ENCODE measurements at places on chromosomes 3 and 15. TPM values are rescaled to one million over a fixed set of nuclear protein-coding genes. Genes with fewer than 3 reads are reported as not detected.

CCR5 gene
- total RNA-seq, result 1.2 TPM

DNA sequence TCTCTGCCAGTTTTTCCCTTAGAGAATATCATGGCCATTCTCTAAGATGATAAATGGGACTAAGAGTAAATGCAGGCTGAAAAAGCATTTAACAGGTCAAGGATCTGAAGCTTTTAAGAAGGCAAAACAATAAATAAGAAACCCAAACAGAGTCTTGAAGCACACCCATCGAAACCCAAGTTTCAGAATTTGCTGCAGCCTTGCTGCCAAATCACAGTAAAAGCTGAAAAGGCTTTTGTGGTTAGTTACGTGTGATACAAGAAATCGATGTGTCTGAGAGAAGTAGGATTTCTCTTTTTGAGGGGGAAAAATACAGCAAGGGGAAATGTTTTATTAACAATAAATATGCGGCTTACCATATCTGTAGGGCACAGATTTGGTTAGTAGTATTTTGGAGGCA, 92.0 kb downstream of the IGF1R start:
- DNase-seq, result no peak

STAC gene
- 1.7 TPM for total RNA-seq

IL5RA gene
- 0.85 TPM for total RNA-seq

GMNC gene
- total RNA-seq, result 0.05 TPM

GRCh38 chr3:64199932-64200331, 25.3 kb downstream of the PRICKLE2 start:
- no peak for DNase-seq

GRCh38 chr3:12574661-12575060, 17.8 kb downstream of the MKRN2 start:
- DNase-seq, result no peak

- DNase-seq, result peak; percentile 9
Measured at GRCh38 chr15:68114356-68114755, 60.2 kb downstream of the PIAS1 start.

SUMF1 gene
- total RNA-seq, result 18.6 TPM

- no peak for DNase-seq
Measured at GRCh38 chr3:22939349-22939748, 263.8 kb upstream of the UBE2E2 start.

GRCh38 chr3:191366675-191367074, 36.3 kb upstream of the UTS2B start:
- DNase-seq, result no peak

CLDN18 gene
- 0.28 TPM for total RNA-seq

SCAANT1 gene
- total RNA-seq, result not detected

GTF2A2 gene
- 90.2 TPM for total RNA-seq

DNA sequence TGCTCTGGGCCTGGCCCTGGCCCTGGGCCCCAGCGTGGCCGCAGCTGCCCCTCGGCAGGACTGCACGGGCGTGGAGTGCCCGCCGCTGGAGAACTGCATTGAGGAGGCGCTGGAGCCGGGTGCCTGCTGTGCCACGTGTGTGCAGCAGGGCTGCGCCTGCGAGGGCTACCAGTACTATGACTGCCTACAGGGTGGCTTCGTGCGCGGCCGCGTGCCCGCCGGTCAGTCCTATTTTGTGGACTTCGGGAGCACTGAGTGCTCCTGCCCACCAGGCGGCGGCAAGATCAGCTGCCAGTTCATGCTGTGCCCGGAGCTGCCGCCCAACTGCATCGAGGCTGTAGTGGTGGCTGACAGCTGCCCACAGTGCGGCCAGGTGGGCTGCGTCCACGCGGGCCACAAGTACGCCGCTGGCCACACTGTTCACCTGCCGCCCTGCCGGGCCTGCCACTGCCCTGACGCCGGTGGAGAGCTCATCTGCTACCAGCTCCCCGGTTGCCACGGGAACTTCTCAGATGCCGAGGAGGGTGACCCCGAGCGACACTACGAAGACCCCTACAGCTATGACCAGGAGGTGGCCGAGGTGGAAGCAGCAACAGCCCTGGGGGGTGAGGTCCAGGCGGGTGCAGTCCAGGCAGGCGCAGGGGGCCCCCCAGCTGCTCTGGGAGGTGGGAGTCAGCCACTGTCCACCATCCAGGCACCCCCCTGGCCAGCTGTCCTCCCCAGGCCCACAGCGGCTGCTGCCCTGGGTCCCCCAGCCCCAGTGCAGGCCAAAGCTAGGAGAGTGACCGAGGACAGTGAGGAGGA, 21.7 kb downstream of the FBLN2 start:
- DNase-seq, result no peak

RTP3 gene
- total RNA-seq, result not detected

- DNase-seq, result no peak
Measured at GRCh38 chr3:124837730-124838186, 49.4 kb downstream of the ITGB5 start.

DNA sequence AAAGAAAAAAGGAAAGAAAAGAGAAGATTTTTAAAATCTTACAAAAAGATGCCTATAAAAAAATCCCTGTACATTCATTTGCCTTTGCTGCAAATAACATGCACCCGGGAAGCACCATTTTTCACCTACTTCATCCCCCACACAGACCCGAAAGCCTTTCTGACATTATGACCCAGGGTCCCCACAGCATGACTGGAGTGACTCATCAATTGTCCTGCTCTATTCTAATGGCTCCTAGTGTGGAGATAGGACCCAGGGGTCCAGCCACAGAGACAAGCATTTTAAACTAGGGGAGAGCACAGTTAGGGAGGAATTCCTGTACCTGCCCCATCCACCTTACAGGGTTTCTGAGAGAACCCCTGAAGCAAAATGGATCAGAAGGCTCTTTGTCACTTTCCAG, 14.7 kb upstream of the PXYLP1 start:
- DNase-seq, result no peak

FAM81A gene
- 0.42 TPM for total RNA-seq

- no peak for DNase-seq
Measured at GRCh38 chr3:64410226-64410625, 185.0 kb upstream of the PRICKLE2 start.

TLR9 gene
- 0.66 TPM for total RNA-seq

DNA sequence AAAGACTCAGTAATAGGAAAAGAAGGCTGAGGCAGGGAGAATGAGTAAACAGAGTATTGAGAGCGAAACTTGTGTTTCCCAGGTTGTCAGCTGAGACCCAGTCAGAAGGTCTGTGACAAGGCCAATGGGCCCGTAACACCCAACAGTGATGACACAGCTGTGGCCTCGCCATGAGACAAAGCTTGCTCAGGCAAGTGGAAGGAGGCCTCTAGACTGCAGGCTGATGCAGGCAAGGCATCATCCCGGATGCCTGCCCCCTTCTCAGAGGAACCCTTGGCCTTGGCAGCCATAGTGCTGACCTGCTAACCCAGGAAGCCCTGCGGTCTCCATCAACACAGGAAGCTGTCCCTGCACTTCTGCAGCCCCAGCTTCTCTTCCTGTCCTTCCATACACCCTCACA, 15.4 kb downstream of the RAB6B start:
- no peak for DNase-seq

SIDT1 gene
- total RNA-seq, result 4.2 TPM

DNA sequence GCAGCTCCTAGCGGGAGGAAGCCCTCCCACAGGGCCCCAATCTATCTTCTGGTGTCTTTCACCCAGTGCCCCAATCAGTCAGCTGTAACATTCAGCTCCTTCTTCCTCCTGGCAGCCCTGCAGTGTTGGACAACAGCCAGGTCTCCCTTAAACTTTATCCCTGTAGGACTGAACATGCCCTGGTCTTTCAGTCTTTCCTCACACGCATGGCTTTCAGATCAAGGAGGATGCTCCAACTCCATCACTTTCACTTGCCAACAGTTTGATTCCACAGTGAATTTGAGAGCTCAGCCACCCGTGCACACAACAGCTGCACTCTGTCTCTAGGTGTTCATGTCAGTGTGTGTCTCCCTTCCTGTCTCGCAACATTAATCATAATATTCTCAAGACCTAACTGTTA, 28.5 kb upstream of the LRRC34 start:
- no peak for DNase-seq

- no peak for DNase-seq
Measured at GRCh38 chr3:86990012-86990733, 776 bp downstream of the VGLL3 start.

CALML4 gene
- total RNA-seq, result 8.8 TPM

DNA sequence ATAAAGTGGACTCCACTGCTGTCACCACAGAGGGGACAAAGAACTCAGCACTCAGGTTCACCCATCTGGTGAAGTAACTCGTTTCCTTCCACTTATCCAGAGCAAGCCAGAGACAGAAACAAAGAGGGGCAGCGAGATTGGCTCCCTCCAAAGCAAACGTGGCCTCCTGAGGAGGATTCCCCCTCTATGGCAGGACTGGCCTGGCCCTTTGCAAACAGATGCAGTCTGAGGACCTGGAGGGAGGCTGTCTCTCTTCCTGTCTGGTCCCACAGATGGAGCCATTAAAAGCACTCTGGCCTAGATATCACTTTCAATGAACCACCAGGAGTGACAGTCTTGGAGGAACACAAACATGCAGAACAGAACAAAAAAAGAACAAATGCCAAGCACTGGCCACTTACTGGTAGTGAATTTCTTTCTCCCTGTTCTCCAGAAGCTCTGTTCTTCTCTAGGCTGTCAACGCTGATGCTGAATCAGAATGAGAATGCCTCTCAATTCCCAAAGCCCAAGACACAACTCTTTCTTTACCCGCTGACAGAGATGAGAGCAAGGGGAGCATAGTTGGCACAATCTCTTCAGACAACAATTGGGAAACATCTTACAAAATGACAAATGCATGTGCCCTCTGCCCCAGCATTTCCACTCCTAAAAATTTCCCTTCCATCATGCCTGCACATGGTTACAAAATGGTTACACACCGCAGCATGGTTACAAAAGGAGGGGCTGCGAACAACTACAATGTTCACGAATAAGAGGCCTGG, 14.3 kb downstream of the KLHL25 start:
- no peak for DNase-seq

EPHA3 gene
- total RNA-seq, result 1.9 TPM

COLQ gene
- total RNA-seq, result 4.2 TPM

KIF15 gene
- 43.4 TPM for total RNA-seq

TMEM212 gene
- total RNA-seq, result not detected

GRCh38 chr15:50484781-50485180, 60.6 kb downstream of the USP8 start:
- DNase-seq, result no peak

DNA sequence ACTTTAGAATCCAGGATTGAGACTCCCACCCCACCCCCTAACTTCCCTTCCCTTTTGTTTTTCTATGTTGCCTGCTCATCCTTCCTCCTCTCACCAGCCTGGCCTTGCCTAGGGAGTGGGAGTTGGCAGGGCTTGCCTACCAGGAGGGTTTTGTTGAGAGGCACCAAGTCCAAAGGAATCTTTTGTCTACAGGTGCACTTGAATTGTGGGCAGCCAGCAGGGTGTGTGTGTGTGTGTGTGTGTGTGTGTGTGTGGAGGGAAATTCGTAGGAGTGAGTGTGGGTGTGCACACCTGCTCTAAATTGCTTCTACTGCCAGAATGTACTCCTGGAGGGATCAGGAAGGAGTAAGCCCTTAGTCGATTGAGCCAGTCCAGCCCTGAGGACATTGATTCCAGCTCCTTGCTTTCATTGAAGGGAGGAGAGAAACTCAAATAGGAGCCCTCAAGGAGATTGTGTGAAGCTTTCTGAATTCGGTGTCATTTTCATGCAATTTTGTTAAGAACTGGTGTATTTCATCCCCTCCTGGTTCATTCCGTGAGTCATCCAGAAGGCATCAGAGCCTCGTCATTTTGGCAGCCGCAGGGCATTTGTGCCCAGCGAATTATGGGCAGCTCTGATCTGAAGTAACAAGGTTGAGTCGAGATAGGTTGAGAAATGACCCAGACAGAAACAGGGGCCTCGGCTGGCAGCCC, 112.1 kb downstream of the SLCO3A1 start:
- no peak for DNase-seq

EHHADH gene
- 3.3 TPM for total RNA-seq

CPNE9 gene
- total RNA-seq, result 0.14 TPM

GRCh38 chr3:61975936-61976335, 397.4 kb downstream of the FEZF2 start:
- no peak for DNase-seq

BBS4 gene
- total RNA-seq, result 15.7 TPM

TTLL13 gene
- total RNA-seq, result 0.14 TPM

DNA sequence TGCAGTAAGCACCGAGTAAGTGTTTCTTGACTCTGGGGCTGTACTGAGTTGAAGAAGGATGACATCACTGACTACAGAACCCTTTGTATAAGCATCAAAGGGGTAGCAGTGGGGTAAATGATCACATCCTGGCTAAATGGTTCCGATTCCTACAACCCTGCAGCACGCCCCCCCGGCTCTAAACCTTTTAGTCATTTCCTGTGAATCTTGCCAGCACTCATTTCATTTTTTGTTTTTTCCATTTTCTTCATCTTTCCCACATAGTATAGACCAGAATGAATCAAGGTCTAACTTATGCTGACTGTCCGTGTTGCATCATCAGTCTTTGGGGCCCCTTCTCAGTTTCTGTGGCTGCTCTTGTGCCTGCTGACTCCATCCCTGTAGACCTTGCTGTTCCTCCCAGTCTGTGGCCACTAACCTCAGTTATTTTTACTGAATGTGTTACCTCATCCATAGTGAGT, 383.1 kb upstream of the TPRG1 start:
- peak; percentile 19 for DNase-seq

- DNase-seq, result no peak
Measured at GRCh38 chr3:69628951-69629350, 110.3 kb upstream of the MITF start.

- DNase-seq, result no peak
Measured at GRCh38 chr3:23430781-23431398, 227.8 kb downstream of the UBE2E2 start.

GRCh38 chr3:127525373-127525772, 65.2 kb downstream of the TPRA1 start:
- DNase-seq, result no peak

DNA sequence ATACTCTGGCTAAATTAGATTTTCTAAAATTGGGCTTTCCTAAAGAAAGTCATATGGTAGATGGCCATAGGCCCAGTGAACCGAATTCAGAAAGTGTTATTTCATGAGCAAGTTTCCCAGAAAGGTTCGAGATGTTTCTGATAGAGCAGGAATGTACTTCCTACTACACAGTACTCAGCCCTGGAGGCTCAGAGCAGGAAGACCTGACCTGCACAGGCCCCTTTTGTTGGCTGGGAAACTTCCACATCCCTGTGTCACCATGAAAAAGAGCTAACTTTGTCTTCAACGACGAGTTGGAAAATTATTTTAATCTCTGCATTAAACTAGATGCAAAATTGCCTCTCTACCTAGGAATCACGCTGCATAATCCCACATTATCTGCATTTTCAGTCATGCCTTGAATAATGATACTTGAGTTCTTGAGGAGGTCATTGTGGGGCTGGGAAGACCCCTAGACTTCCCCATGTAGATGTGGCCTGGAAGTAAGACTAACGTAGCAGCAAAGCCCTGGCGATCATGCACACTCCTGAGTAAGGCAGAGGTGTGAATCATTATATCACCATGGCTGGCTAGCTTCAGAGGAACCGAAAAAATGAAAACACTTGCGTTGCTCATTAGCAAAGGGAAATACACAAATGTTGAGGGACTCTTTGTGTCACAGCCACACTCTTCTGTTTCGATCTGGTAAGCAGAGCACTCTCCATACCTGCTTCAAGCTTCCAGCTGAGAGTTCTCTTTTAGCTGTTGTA, 47.1 kb downstream of the CMTM7 start:
- DNase-seq, result no peak

GRCh38 chr3:104596551-104596950, 770.2 kb upstream of the ALCAM start:
- no peak for DNase-seq

Data from thymus (tissue), 14 donors.